ENCODE measurements at places on chromosomes 12 and 14.

GRCh38 chr12:103841690-103842584, 903 bp upstream of the NT5DC3 start:
- DNase-seq = no peak

GRCh38 chr12:112761366-112761986, 30.1 kb upstream of the RPH3A start:
- no peak for DNase-seq

DNA sequence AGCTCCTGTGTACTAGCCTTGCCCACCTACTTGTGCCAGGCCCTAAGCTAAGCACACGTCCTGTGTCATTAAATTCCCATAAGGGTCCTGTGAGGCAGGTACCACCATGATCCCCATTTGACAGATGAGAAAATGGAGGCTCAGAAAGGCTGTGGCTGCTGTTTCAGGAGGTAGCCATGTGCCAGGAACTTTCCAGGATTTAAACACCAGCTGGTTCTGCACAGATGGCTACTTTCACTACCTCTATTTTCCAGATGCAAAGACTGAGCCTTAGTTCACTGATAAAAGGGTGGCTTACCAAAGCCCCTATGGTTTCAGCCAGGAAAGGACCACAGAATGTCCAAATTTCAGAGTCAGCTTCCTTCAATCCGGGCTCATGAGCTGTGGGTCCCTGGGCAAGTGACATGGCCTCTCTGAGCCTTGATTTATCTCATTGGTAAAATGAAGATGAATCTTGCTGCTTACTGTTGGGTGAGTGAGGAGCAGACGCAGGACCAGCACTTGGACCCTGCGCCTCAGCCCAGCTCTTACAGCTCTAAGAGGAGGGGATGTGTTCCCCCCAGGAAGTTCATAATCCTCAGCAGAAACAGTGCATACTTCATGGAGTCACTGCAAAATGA, 23.5 kb downstream of the CMKLR1 start:
- no peak for DNase-seq

DNA sequence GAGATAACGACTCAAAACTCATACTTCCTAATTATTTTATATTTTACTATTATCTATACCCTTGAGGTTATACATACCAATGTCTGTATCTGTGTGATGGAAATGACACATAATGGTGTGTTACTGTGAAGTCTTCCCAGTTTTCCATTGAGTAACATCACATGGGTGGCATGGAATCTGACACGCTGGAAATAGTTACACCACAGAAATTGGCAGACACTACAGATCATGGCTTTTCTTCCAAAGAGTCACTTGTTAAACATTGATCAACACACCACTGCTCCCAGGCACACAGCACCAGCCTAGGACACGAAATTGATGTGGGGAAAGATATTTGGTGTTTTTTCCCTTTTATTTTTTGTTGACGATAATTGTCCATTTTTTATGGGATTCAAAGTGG, 33.0 kb upstream of the VWF start:
- DNase-seq = no peak

DNA sequence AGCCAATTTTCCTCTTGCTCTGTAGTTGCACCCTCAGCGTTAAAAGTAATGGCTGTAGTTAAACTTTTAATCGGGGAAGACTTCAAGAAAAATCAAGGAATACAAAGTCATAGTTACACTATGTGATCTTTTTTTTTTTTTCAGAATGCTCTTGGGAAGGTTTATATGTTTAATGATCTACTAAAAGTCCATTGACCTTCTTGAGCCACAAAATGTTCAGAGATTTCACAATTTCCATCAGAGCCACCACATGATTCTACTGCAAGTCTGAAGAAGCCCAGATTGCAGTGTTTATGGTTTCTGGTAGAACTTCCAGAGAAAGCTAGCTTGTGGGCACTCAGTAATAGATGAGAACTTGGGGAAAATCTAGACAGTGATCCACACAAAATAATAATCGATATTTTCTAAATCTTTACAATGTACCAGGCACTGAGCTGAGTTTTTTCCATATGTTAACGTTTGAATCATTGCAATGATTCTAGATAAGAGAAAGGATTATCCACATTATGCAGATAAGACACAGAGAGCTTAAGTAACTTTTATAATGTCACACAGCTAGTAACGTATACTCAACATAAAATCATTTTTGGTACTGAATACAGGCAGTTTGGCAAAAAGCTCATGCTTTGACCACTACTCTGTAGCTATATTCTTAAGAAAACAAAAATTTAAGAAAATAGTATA, 38.3 kb downstream of the GYS2 start:
- no peak for DNase-seq

DNA sequence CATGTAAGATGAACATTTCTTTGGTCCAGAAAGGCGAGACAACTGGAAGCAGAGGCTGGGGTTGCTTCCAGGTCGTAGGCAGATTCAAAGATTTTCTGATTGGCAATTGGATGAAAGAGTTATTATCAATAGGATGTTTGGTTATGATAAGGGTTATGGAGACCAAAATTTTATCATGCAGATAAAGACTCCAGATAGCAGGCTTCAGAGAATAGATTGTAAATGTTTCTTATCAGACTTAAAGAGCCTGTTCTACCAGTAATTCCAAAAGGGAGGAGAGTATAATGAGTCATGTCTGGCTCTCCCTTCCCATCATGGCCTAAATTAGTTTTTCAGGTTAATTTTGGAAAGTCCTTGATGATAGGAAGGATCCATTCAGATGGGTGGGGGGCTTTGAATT, 55.6 kb downstream of the C14orf39 start:
- DNase-seq = no peak

GRCh38 chr14:75167325-75167724, 9.1 kb downstream of the TMED10 start:
- no peak for DNase-seq

Data from hypothalamus (tissue), 51 donors.